Stimulated activated CD4-positive, alpha-beta T cell treated with anti-CD3 and anti-CD28 coated beads, Interleukin-1b, Interleukin-23, amount 100 ng/mL, for 48 hours (primary cell): ENCODE measurements at places on chromosomes 4 and X.

DNA sequence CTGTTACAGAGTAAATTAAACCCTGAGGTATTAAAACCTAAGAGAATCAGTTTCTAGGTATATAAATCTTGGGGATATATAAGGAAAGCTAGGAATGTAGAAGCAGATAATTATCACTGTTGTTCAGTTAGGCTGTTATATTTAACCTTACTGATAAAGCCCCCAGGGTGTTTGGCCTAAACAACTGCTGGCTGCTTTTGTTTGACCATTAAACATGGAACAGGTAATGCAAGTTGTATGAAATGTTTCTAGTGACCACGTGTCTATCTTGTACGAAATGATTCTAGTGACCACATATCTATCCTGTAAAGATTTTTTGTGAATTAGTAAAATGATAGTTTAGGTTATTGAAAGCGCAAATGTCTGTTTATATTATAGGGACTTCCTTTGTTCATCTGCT, 52.6 kb downstream of the SGMS2 start:
- DNase-seq: no peak

DNA sequence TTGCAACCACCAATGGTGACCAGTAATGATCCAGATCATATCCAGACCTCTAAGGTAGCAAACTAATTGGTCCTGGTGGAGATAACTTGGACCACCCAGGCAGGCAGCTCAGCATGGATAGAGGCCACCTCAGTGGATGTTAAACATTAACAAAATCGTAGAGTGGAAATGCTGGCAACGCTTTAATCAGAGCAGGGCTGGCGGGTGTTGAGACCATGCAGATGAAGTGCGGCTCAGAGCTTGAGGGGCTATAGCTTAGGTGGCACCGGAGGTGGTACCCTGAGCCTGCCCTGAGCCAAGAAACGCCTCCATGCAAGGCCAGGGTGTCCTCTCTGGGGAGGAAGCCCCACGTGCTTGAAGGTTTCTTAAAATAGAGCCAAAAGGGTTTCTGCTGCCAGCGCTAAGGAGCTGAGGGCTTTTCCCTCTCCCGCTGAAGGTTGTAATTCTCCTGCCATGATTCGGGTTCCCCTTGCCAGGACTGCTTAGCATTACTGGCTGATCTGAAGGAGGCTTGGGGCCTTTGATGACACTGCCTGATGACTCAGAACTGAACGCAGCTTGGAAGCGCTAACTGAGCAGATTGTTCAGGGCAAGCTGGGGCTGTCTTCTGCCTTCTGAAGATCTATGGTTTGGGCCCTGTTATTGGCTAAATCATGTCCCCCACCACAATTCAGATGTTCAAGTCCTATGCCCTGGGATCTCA, 177.8 kb upstream of the ATP6AP2 start:
- peak; percentile 10 for DNase-seq

DNA sequence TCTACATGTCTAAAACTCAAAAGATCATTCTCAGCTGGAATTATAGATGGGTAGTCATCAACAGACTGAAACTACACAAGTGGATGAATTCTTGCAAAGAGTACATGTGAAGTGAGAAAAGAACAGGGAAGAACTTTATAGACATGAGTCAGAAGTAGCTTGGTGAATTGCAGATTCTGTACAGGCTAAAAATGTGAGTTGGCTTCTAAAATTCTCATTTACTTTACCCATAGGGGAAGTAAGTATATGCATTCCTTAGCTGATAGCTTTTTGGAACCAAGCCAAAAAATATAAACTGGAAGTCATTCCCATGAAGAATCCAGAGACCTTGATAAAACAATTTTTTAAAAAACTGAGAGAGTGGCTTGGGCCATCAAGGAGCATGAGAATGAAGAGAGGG, 584.2 kb upstream of the FTHL17 start:
- no peak for DNase-seq

DNA sequence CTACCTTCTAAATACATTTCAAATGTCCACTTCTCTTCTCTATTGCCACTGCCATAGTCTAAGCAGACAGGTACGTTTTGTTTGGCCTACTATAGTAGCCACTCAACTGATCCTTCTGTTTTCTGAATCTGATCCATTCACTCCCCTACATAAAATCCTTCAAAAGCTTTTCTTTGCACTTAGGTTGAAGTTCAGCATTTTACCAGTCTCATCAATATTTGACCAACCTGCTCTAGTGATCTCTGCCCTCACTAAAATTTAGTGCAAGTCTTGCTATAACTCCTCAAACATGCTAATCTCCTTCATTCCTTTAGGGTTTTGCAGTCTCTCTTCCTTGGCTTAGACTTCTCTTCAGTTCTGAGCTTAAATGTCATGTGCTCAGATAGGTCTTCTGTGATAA, 33.4 kb downstream of the EGF start:
- DNase-seq: no peak

- peak; percentile 39 for DNase-seq
Observed at GRCh38 chr4:122689972-122690371, 42.5 kb upstream of the BBS12 start.
